ENCODE measurements at places on chromosomes 2 and 18. TPM values are rescaled to one million over a fixed set of nuclear protein-coding genes. Genes with fewer than 3 reads are reported as not detected.
A peak's percentile ranks its signal among the peaks of the same experiment; 100 is the strongest.

The IL36A gene
- total RNA-seq, result not detected

- DNase-seq, result no peak
- H3K27me3 ChIP-seq, result no peaks in the 10 kb centered on the region
- H3K36me3 ChIP-seq, result no peaks in the 10 kb centered on the region
- peaks cover 5% of the 10 kb centered on the region for H3K4me1 ChIP-seq
- H3K4me3 ChIP-seq, result no peak overlapping the region
Measured at GRCh38 chr2:15780912-15781574, 159.3 kb upstream of the MYCN start.

DNA sequence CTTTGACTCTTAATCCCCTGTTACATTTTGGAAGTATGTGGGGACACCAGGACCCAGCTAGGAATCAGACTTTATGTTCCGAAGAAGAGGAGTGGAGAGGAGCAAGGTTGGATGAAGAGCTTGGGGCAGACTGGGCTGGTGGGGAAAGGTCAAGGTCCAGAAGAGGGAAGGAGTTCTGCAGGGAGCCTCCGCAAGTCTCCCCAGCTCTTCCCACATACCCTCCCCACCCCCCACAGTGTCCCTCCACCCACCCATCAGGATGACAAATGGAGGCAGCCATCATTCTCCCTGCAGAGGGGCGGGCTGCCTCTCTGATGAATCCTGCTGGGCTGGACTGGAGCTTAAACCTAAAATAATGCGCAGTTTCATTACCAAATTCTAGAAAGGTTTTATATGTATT is 77.2 kb downstream of the ACKR3 start:
- H3K4me3 ChIP-seq, result no peak overlapping the region
- no peaks in the 10 kb centered on the region for H3K27me3 ChIP-seq
- H3K36me3 ChIP-seq, result no peaks in the 10 kb centered on the region
- no peak for DNase-seq
- peaks cover 13% of the 10 kb centered on the region for H3K4me1 ChIP-seq
- no peak overlapping the region for H3K27ac ChIP-seq

DNA sequence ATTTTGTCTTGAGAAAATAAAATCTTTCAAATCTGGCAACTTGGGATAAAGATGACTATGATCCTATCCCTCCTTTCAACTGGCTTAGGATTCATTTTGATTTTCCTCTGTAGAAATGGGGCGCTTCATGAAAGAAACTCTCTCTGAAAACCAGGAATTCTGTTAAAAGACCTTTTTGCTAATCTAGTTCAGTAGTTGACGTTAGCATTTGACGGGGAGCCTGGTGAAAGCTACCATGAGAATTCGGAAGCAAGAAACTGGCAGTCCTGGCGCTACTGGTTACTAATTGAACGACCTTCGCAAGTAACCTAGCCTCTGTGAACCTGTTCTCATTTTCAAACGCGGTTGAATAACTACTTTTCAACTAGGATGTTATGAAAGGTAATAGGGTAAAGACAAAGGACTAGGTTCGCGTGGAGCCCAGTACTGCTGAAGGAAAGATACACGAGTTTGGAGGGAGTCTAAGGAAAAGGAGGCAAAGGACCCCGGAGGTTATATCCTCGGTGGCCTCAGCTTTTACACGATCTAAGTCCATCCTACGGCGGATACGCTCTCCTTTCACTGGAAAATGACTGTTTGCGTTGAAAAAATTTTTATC is 604 bp upstream of the STK11IP start:
- no peak for DNase-seq
- peak overlapping the region; percentile 89 for H3K4me3 ChIP-seq
- H3K27ac ChIP-seq, result peak overlapping the region; percentile 91
- peaks cover 18% of the 10 kb centered on the region for H3K4me1 ChIP-seq
- H3K27me3 ChIP-seq, result no peaks in the 10 kb centered on the region
- peaks cover 5% of the 10 kb centered on the region for H3K36me3 ChIP-seq

DNA sequence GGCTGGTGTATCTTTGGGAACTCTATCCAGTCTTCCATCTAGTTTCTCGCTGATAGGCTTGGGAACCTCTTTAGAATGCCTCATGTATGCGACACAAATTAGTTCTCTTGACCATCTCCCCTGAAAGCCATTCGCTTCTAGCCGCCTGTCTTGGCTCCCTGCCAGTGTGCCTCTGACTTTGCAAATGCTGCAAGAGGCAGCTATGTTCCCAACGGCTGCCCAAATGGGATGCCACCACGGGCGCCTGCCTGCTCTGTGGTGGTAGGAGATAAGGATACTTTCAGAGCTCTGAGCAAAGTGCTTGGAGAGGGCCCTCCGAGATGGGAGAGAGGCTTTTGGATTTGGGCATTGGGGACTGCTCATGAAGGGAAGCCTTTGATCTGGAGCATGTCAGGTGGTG is 77.7 kb upstream of the IGFBP5 start:
- no peak for DNase-seq
- H3K27ac ChIP-seq, result no peak overlapping the region
- H3K36me3 ChIP-seq, result no peaks in the 10 kb centered on the region
- no peak overlapping the region for H3K4me3 ChIP-seq
- H3K4me1 ChIP-seq, result peaks cover 22% of the 10 kb centered on the region

DNA sequence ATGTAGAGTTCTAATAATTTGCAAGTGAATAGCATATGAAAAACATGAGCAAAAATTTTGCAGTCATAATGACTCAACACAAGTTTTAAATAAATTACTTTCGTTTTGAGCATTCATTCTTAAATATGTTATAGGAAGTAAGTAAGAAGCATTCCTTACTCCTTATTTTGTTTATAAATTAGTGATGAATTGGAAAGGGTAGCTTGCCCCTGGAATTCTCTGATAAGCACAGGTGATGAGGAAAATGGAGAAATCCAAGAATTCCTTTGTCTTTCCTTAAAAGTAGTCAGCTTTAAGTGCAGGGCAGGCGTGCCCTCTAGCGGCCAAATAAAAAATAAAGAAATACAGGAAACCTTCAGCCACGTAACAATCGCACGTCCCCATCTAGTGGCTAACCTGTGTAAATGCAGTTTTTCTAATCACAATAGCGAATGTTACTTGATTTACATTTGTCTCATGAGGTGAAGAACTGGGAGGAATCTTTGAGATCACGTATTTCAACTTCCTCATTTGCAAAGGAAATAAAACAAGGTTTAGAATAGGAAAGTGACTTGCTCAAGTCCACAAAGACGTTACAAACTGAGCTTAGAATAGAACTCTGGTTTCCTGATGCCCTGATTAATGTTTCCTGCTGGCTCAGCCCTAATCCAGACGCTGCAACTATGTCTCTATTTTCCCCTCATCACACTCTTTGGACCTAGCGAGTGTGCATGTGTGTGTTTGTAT is 47.2 kb upstream of the ZNG1B start:
- peaks cover 4% of the 10 kb centered on the region for H3K27me3 ChIP-seq
- H3K4me1 ChIP-seq, result no peaks in the 10 kb centered on the region
- no peaks in the 10 kb centered on the region for H3K36me3 ChIP-seq
- H3K27ac ChIP-seq, result no peak overlapping the region

Data from osteoblast (primary cell).